ENCODE measurements at places on chromosomes 3 and 15.

DNA sequence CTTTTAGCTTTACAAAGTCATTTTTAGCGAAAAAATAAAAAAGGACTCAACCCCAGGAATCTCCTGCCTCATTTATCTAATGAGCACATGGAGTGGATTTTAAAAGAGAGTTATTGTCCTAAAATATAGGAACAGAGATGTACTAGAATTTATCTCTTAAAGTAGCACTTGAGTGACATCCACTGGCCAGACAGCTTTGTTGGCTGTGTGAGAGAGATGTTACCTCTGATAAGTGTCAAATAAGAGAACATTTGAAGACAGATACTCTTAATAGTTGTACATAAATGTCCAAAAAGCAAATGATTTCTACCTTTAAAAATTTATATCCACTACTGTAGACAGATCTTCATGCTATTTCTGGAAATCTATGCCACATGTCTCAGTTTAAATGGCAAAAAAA, 12.3 kb upstream of the MFSD1 start:
- no peak for DNase-seq

DNA sequence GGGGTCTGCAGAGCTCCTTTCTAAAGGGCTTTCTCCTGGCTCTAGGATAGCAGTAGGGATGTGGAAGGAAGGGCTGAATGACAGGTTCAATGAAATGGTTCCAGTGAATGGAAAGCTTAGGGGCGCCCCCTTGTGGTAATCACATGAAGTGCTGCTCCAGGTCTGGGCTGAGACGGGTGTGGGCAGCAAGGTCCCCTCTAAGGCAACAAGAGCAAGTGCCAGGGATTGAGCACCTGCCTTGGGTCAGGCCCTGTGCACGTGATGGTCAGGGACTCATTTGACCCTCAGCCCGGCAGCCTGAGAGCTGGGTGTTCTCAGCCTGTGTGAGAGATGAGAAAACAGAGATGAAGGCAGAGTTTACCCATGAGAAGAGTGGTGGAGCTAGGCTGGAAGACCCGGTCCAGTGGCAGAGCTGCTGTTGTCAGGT, 12.1 kb upstream of the CX3CR1 start:
- peak; percentile 57 for DNase-seq

GRCh38 chr15:99708563-99708962, 24.7 kb downstream of the LYSMD4 start:
- no peak for DNase-seq

- peak; percentile 43 for DNase-seq
These were observed 34.5 kb downstream of the KLF13 start for GRCh38 chr15:31360843-31361763.

DNA sequence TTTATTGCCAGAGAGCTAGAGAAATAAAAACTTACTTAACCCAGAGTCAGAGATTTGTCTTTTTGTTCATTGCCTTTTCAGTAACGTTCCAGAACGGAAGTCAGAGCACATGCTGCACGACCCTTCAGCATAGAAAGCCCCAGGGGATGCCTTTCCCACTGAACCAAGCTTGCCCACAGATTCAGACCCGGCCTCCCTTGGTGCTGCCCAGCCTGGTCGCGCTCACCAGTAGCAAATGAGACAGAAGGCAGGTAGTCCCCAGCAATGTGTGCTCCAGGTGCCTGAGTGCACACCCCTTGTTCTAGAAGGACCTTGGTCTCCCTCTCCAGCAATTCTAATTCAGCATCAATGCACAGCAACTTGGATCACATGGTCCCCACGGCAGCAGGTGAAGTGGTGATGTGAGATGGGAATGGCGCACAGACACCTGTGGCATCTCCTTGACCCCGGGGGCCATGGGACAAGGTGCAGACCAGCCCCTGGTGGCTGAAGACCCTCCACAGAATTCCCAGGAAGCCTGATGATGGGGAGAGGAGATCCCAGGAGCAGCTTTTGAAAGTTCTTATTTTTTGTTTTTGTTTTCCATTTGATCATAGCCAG, 91.8 kb upstream of the IQSEC1 start:
- DNase-seq: no peak

DNA sequence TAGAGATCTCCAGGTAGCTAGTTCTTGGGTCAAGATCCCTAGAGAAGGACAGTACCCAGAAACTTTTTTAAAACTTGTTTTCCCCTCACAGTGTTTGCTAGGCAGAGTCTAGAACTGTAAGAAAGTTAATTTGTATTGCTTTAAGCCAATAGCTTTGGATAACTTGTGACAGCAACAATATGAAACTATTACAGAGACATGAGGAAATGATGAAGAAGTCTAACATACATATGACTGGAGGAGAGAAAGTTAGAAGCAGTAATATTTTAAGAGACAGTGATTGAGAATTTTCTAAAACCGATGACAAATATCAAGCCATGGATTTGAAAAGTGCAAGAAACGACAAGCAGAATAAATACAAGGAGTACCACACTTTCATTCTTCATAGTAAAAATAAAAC, 10.0 kb downstream of the HMG20A start:
- DNase-seq: no peak

- DNase-seq: no peak
These were observed 5.1 kb upstream of the SCAMP2 start for GRCh38 chr15:74878273-74878672.

DNA sequence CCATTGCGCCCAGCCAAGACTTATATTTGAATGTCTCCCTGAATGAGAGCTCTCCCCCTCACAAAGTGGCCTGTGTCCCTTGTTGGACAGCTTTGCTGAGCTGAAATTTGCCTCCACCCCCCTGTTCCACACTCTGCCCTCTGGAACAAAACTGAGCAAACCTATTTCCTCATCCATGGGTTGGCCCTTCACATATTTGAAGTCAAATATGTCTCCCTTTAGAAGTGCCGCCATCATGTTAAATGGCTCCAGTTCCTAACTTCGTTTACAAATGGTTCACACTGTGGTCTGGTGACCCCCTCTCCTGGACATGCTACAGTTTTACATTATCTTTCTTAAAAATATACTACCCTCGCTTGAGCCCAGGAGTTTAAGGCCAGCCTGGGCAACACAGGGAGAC, 4.6 kb downstream of the PLIN1 start:
- no peak for DNase-seq

All from stimulated activated CD8-positive, alpha-beta memory T cell treated with anti-CD3 and anti-CD28 coated beads, Interleukin-7, amount 100 ng/mL, for 1 hour (primary cell).